ENCODE measurements at places on chromosomes 5 and 9.

GRCh38 chr9:77834898-77835488 lies 186.9 kb upstream of the GNA14 start:
- no peak for DNase-seq

GRCh38 chr9:103681435-103681834 lies 412.7 kb upstream of the SMC2 start:
- no peak for DNase-seq

DNA sequence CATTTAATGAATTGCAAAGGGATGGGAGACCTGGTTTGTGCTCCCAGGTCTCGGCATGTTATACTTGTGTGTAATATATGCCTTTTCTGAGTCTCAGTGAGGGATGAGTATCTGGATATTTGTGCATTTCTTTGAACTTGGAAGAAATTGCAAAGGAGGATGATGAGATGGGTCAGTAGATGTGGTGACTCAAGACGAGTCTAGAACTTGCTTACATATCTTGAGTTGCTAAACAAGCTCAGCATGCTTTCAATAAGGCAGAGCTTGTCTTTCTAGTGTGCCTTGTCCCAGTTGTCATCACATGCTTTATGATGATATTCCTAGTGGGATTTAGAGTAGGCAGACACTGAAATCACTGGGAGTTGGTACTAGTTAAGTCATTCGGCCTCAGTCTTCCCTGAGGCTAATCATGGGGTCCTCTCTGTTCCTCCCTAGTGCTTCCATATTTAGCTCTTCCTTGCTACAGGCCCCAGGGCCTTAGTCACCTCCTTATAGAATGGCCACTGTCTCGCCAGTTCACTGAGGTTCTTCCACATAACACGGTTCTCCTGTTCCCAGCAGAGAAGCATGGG lies 222.3 kb downstream of the ARRDC3 start:
- DNase-seq = no peak

DNA sequence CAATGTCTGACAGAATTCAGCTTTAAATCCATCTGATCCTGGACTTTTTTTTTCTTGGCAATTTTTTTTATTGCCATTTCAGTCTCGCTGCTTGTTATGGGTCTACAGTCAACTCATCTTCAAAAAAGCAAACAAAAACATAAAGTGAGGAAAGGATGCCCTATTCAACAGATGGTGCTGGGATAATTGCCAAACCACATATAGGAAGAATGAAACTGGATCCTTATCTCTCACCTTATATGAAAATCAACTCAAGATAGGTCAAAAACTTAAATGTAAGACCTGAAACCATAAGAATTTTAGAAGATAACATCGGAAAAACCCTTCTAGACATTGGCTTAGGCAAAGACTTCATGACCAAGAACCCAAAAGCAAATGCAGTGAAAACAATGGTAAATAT lies 389.1 kb upstream of the ST8SIA4 start:
- no peak for DNase-seq

DNA sequence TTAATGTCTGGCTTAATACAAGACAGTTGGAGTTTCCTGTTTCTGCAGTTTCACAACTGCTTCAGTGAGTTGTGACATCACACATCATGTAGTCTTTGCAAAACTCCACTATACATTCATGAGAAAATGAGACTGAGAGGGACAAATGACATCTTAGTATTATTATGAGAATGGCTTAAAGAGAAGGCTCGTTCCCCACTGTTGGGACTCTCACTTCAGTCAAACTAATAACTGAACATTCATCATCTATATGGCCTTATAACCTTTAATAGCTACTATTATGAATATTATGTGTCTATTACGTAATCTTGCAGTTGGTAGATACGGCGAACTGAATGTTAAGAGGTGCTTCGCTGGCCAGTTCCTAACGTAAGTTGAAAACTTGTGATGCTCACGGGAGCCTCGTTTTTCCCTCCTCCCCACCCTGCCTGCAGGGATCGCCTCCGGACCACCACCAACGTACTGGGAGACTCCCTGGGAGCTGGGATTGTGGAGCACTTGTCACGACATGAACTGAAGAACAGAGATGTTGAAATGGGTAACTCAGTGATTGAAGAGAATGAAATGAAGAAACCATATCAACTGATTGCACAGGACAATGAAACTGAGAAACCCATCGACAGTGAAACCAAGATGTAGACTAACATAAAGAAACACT lies 79.4 kb downstream of the SLC1A3 start:
- no peak for DNase-seq

DNA sequence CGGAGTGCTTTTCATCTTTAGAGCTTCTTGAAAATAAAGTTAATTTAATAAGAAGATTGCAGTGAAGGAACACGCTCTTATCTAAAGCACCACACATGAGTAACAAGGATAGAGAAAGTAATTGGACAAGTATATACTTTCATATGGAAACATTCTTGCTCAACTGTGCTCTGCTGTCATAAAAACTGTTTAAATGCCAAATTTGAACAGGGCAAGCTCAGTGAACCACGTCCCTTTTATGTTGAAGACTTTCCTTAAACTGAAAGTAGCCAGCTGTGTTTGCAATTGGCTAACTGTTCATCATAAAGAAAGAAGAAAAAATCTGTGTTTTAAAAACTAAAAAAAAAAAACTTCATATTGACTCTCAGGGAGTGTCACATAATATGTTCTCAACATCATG lies 1610.7 kb upstream of the C9orf72 start:
- no peak for DNase-seq

DNA sequence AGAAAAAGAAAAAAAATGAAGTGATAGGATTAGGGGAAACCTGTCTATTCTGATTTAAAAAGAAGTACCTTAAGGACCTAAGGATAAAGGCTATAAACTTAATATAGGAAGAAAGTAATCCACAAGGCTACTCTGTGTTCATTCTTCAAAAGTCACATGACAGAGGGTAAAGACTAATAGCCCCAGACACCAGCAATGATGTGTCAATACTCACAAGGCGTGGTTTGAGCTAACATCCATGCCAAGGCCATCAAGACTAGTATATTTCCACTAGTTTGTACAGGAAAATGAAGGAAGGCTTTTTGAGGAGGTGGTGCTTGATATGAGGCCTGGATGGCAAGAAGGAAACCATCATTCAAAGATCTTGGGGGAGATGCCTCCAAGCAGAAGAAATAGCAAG lies 49.7 kb upstream of the TEX48 start:
- DNase-seq = no peak

DNA sequence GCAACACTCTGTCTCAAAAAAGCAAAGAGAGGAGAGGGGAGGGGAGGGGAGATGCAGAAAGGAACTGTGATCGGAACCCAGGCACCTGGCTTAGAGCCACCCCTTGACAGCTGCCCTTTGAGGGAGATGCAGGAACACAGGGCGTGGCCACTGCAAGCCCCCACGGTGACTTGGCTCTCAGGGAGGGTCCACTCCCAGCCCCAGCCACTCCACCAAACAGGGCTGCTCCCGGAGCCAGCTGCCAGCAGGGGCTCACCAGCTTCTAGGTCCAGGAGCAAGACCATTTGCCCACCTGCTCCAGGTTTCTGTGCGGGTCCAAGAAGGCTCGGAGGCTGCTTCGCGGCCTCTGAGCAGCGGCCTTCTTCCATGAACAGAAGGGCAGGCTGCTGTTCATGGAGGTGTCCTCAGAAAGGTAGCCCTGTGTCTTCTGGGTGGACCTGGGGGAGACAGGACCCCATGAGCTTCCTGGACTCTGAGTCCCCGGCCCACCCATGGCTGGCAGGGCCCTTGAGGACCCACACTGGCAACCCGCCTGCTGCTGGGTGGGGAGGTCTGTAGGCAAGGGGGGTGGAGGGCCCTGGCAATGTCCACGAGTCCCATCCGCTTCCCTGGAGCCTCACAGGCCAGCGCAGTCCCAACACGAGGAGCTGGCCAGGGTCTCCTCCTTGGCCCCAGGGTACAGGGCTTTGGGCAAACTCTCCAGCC lies 7.9 kb downstream of the C9orf50 start:
- DNase-seq = no peak

GRCh38 chr5:31435730-31436129 lies 96.2 kb downstream of the DROSHA start:
- DNase-seq = no peak

DNA sequence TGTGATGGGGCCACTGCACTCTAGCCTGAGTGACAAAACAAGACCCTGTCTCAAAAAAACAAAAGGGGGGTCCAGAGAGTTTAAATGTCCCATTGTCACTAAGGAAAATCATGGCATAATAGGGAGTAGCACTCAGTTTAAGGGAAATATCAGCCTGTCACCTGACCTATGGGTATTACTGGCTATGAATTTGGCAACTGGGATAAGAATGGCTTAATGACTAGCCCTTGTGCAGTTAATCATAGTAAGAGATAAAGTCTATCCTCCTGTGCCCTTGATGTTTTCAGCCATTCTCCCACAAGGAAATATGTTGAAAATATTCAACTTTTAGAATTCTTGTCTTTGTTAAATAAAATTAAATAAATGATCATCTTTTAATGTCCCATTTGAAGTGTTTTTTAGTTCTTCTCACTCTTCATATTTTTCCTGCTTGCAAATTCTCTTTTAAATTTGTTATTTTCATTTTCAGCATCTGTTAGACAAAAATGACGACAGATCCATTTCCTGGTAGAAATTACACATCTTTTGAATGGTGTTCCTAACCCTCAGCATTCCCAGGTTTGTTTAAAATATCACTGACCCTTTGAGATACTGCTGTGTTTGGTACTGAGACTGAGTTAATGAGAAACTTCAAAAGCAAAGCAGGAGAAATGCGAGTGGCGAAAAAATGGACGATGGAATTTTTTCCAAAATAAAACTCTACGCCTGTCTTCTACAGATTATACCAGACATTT lies 191.4 kb downstream of the ARHGAP26 start:
- DNase-seq = no peak

DNA sequence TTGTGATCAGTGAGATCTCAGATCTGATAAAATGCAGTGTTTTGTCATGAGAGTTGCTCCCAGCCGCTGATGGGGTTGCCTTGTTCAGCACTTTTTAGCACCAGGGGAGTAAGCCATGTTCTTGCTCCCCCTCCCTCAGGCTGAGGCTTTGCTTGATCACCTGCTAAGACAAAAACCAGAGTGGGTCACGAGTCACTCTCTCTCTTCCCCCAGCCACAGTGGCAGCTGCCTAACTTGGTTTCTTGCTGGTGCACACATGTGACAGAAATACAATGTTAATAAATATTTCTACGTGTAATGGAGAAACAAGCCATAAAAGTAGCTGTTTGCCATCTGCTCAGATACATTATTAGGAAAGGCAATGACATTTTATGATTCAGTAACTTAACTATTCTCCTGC lies 212.4 kb upstream of the DMRT1 start:
- no peak for DNase-seq

DNA sequence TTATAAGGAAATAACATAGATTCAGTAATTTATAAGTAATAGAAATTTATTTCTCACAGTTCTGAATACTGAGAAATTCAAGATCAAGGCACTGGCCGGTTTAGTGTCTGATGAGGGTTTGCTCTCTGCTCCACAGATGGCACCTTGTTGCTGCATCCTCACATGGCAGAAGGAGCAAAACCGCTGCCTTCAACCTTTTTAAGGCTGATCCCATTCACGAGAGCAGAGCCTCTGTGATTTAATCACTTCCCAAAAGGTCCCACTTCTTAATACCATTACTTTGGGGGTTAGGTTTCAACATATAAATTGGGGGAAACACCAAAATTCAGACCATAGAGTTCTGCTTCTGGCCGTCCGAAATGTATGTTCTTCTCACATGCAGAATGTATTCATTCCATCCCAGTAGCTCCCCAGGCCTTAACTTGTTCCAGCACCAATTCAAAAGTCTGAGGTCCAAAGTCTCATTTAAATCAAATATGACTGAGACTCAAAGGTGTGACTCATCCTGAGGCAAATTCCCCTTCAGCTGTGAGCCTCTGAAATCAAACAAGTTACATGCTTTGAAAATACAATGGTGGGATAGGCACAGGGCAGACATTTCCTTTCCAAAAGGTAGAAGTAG lies 30.6 kb downstream of the BAAT start:
- no peak for DNase-seq

GRCh38 chr5:76334574-76334973 lies 68.5 kb upstream of the IQGAP2 start:
- DNase-seq = no peak

GRCh38 chr5:142958944-142959682 lies 188.9 kb downstream of the ARHGAP26 start:
- no peak for DNase-seq

- no peak for DNase-seq
These were observed 82.4 kb downstream of the CNTLN start for GRCh38 chr9:17217272-17217671.

GRCh38 chr5:176528761-176529115 lies 8.5 kb downstream of the RNF44 start:
- no peak for DNase-seq

DNA sequence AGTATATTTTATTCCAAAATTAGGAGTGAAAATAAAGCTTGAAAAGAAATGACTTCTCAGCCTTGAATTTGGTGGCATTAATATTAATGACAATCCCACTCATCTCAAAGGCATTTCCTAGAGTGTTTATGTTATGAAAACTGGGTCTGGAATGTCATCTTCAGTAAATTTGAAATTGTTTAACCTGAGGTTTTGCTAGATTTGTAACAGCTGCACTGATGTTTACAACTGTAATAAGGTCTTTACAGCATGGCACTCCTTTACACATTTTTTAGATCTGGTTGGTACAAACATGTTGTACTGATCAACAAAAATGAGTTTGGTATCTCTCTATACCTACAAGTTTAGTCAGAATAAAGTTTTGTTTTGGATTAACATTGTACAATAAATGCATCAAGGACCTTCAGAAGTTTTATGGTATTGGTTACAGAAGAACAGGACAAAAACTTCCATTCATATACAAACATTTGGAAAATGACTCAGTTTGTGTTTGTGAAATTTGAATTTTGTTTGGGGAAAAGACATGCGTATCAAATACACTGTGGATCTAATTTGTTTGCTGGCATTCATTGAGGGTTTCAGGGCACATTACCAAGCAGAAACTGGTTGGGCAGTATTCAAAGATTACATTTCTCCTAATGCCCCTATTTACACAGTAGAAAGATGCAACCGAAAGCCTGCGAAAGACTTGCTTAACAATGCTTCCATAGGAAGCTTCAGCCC lies 11.6 kb downstream of the FANCC start:
- DNase-seq = no peak

DNA sequence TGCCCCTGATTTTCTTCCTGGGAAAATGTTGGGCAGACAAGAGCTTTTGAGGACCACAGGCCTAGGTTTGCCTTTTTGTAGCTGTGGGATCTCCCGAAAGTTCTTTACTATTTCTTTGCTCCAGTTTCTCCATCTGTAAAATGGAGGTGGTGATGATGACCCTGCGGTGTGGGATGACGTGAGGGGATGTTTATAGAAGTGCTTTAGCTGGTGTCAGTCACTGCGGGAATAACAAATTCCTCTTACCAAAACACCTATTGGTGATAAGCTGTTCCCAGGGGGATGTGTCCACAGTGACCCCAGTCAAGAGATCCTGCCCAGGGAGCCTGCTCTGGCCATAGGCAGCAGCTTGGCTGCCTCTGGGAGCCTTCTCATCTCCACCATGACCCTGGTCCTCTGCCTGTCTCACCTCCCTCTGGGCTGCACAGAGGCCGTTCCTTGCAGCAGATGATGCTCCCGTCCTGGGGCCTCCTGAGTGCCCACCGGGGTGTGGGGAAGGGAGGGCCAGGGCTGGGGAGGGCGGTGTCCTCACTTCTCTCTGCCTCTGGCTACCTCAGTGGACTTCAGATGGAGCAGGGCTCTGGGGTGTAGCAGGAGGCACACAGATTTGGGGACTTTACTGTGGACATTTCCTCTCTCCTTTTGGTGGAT lies 77.2 kb downstream of the COL15A1 start:
- no peak for DNase-seq

GRCh38 chr9:82234160-82234943 lies 245.8 kb downstream of the SPATA31D1 start:
- no peak for DNase-seq

GRCh38 chr9:18543406-18544192 lies 69.6 kb downstream of the ADAMTSL1 start:
- no peak for DNase-seq

- no peak for DNase-seq
These were observed 33.7 kb upstream of the CSF1R start for GRCh38 chr5:150120062-150120441.
